OCI-M1 (cell line): ENCODE measurements at places on chromosomes 6 and 20.

DNA sequence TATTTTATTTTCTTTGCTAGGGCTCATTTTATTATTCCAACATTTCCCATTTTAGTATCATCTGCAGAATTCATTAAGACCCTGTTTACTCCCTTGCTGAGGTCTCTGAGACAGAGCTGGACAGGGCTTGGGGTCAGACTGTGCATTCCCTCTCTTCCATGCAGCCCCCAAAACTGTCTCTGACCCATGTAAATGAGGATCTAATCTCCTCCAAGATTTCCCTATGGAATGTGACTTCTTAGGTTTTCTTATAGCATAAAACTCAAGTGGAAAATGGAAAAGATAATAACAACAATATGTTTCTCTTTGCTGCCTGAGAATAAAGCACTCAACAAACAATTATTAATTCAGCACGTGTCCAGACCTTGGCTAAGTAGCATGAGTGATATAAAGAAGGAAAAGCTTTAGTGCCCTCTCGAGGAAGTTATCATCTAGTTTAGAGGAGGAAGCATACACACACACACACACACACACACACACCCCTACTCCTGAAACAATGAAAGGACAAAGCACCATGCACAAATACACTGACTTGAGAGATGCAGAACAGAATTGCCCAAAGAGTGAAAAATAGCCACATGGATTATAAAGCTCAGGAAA lies 815.5 kb downstream of the BCKDHB start:
- DNase-seq: peak; percentile 37

DNA sequence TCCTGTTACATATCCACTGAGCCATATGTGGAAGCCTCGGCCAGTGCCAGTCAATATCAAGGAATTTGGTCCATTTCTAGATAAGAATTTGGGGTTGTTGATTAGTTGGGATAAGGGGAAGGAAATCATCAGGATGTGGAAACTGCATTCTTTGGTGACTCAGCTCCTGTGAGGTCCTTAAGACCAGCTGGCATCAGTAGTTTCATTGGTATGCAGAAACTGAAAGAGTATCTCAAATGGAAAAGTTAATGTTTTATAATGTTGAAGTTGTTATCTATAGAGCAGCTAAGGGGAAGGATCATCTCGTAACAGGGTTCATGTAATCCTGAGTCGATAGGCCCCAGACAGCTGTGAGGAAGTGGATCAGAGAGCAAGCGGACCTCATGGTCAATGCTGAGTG lies 87.9 kb upstream of the PRND start:
- no peak for DNase-seq

DNA sequence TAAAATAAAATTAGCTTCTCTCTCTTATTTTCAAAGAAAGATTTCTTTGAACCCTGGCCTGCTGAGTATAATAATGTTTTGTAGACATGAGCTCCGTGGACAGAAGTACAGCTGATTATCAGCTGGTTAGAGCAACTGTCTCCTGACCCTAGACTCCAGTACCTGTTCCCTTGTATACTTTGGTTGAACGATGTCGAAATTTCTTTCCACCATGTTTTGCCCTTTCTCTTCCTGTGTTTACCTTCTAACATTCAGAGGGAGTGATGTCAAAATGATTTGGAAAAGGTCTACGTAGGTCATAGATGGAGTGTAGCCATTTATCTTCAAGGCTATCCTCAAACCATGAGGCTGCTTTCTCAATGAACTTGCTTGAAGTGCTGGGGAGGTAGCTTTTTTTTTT lies 16.8 kb upstream of the ADTRP start:
- DNase-seq: no peak

DNA sequence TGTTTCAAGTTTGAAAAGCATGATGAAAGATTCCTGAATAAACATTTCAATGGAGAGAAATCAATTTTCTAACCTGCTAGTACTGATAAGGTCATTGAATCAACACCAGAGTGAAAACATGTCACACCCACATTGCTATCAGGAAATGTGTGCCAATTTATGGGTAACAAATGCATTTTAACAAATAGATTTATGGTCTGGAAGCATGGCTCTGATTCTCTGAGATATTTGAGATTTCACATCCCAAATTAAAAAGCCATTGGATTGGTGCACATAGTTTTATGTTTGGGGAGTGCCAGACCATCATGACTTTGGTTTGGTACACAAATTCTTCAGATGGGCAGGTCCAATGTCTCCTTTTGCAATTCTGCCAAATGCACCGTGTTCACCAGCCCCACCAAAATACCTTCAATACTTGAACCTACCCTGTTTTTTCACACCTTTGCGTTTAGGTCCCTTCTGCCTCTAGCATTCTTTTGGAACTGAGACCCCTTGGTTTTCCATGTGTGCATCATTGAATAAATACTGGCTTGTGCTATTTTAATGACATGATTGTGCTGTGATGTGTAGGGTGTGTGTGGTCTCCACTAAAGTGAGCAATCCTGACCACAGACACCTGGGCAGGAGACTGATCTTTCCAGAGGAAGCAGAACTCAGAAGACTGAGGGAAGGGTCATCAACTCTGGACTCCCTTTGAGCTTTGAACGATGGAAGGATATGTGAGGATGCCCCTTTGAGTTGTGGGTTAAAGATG lies 20.4 kb downstream of the IL20RA start:
- no peak for DNase-seq

GRCh38 chr20:40414843-40415615 lies 274.0 kb downstream of the MAFB start:
- no peak for DNase-seq

DNA sequence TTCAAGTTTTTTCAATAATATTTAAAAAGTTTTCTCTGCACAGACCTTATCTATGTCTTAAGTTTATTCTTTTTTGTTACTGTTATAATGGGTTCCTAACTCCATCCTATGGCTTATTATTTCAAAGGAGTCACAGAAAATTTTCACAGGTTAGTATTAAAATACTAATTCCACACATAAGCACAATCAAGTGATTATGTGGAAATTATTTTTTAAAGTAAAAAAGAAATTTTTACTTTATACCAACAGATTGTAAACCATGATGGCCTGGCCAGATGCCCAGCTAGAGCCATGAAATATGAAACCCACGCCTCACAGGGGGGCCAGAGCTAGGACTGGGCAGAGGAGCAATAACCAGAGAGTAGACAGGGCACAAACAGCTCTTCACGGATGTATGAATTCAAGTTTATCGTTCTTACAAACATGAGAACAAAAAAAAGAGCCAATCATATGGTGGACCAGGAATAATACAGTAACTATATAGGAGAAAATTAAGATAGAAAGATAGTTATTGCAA lies 34.0 kb downstream of the NUDT3 start:
- DNase-seq: peak; percentile 37

GRCh38 chr6:161618831-161619454 lies 345.1 kb upstream of the AGPAT4 start:
- peak; percentile 91 for DNase-seq

DNA sequence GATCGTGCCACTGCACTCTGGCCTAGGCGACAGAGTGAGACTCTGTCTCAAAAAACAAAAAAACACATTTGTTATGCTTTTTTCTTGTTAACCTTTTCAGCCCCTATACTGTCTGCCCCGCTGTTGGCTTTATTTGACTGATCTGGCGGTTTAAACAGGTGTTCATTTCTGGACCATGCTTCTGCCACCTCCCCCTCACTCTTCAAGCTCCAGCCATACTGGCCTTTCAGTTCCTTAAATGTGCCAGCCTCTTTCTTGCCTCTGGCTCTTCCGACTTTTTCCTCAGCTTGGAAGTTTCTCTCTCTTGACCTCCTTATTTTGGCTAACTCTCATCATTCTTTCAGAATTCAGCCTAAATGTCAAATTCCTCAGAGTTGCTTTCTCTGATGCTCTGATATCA lies 35.2 kb upstream of the TXLNB start:
- no peak for DNase-seq

- DNase-seq: no peak
These were observed 78.0 kb upstream of the MRPS10 start for GRCh38 chr6:42295677-42296076.

DNA sequence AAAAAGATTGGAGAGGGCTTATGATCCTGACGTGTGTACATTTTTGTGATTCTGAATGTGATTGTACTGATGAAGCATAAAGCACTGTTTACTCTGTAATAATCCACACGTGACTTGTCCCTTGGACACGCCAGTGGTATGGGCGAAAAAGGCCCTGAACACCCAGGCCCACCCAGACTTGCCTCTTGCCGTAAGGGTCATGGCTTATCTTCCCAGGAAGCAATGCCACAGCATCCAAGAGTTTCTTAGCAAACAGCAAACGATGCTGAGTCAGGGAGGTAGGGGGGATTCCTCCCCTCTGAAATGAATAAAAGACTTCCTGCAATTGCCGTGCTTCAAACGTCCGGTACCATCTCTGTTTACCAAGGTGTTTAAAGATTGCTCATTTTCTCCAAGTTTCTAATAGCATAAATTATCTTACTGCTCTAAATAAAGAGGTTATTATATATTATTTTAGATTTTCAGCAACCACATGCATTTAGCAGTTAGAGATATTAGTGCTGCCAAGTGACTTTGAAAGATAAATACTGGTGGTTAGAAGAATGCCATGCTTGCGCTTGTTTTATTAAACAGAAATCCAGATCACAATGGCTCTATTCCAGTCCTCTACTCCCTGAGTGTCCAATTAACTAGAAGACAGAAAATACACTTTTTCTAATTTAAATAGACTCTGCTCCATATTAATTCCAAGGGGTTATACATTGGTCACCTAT lies 212.8 kb upstream of the CST7 start:
- DNase-seq: no peak

DNA sequence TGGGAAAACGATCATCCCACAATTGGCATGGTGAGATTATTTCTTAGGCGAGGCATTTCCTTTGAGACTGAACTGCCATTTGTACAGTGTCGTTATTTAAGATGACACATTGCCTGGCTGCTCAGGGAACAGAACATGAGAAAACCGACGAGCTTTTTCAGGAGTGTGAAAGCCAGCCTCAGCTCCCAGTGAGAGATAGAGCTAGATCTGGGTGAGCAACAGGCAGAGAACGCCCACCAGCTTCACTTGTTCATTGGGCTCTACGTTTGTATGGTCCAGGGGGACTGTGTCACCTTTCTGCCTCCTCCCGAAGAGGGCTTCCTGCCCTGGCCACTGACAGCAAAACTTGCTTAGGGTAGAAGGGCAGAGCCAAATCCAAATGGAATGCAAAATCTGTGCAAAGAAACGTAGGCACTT lies 378.1 kb downstream of the RNGTT start:
- no peak for DNase-seq
